Putamen (tissue), 1 donor: ENCODE measurements at places on chromosomes 2 and 18.
A peak's percentile ranks its signal among the peaks of the same experiment; 100 is the strongest.

- peak; percentile 12 for DNase-seq
Measured at GRCh38 chr2:163802284-163802683, 66.5 kb upstream of the FIGN start.

GRCh38 chr2:19098467-19099160 is 259.8 kb downstream of the OSR1 start:
- DNase-seq = no peak

DNA sequence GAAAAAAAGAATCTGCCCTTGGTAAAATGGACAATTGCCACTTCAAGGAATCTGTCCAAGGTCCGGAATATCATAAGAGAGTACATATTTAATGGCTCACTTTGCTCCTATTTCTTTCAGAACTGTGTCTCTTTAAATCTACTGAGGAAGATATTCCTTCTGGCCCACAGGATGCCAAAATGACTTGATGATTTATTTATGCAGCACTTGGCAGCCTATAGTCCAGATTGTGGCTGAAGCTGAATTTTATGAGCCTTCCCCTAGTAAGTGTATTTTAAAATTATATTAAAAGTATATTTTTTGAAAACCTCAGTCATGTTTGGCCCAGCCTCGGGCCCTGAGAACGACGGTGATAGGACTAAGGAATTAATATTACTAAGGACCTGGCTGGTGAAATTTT is 465.1 kb upstream of the HNRNPA3 start:
- DNase-seq = no peak

- DNase-seq = no peak
Measured at GRCh38 chr2:36727550-36727949, 31.0 kb downstream of the VIT start.

DNA sequence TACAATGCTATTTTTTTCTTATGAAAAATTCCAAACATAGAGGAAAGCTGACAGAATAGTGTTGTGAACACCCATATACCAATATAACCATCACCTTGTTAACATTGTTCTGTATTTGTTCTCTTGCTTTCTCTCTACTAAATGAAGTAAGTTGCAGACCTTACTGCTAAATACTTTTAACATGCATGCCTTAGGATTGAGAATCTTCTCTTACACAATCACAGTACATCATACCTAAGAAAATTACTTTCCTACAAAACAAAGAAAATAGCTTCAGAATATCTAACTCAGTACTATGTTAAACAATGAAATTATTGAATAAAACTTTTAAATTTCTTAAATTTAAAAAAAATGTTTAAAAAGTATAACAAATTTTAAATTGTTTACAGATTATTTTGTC is 136.5 kb downstream of the UBR3 start:
- no peak for DNase-seq

GRCh38 chr2:163374282-163374681 is 361.5 kb downstream of the FIGN start:
- no peak for DNase-seq

GRCh38 chr2:1900732-1901131 is 156.4 kb upstream of the PXDN start:
- DNase-seq = no peak

DNA sequence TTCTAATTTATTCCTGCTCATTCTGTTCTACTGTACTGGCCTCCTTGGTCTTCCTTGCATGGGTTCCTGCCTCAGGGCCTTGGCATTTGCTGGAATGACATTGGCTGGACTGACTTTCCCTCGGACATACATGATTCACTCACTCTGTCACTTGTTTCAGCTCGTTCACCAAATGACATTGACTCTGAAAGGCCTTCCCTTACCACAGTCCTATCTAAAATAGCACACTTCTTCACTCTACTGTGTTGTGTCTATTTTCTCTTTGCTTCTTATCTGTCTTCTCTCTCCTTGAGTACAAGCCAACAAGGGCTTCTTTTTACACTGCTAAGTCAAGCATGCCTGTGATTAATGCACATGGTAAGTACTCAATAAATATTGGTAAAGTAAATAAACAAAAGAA is 65.6 kb downstream of the SCG2 start:
- DNase-seq = no peak

- DNase-seq = no peak
Measured at GRCh38 chr2:196617430-196617829, 22.1 kb upstream of the CCDC150 start.

DNA sequence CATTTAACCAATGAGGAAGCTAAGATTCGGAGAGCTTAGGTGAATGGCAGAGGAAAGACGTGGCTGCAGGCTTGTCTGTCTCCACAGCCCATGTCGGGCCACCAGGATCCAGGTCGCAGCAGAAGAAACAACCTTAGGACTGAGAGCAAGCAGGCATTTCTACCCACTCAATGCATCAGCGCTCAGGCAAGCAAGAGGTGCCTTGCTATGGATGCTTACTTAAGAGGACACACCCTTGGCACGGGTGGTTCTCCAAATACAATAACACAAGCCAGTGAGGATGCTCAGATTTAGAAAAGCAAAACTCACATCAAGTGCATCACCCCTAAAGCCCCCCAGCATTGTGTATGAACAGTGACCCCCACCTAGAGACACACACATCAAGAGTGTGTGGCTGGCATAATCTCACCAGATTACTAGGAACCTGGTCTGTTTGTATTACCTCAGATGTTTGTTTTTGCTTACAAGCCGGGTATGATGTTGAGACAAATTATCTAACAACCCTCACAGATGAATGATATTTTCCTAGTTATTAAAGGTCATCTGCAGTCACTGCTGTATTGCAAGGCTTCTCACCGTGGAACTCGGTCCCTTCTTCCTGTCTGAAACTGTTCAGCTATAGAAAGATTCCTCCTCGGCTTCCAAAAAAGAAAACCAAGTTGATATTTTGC is 34.2 kb upstream of the NPAS2 start:
- DNase-seq = no peak

DNA sequence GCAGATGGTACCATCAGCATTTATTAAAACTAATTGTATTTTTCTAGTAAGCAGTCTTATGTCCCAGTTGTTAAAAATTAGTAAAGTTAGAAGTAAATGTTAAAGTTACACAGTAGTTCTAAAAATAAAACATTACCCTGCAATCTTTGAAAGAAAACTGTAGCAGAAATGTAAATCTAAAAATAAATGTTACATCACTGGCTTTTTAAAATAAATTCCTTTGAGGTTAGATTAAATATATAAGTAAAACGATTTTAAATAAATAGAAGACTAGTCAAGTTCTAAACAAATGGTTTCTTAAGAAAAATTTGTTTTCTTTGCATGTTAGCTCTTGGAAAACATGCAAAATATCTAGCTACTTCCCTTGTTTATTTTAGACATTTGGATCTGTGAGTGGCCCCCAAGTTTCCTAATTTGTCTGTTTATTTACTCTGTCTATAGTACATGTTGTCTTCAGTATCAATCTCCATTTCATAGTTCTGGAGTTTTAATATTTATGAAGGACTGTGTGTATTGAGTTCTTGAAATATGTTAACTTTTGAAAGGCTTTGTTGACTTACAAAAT is 58.2 kb downstream of the GLS start:
- no peak for DNase-seq

DNA sequence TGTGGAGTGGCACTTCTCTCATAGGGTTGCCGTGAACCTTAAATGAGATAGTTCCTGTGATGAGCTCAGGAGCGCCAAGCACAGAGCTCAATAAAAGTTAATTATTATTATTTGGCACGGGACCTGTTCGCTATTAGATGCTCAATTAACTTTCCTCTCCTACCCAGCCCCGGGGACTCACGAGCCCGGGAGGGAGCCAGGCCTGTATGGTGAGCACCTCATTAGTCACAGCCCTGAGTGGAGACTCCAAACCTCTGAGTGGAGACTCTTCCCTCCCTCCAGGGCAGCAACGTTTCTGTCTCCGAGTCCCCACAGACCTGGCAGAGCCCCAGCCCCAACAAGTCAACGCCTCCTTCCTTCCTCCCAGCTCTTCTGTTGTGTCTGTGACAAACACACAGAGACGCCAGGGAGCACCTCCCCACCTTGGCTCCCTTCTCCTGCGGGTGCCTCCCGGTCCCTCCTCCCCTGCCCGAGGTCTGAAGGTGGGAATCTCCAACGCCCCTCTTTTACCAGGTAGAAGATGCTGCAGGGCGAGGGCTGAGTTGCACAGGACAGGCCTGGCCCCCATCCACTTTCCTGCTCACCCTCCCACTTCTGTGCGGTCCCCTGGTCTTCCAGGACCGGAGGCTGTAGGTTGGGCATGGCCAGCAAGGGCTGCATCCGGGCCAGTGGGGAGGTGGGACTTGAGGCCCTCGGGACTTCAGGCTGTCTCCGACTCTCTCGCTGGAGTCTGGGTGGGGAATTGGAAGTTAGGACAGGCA is 52.7 kb upstream of the ODC1 start:
- DNase-seq = no peak

GRCh38 chr18:14922031-14922430 is 174.1 kb downstream of the ANKRD30B start:
- no peak for DNase-seq

GRCh38 chr18:54712306-54712705 is 116.0 kb upstream of the RAB27B start:
- no peak for DNase-seq

DNA sequence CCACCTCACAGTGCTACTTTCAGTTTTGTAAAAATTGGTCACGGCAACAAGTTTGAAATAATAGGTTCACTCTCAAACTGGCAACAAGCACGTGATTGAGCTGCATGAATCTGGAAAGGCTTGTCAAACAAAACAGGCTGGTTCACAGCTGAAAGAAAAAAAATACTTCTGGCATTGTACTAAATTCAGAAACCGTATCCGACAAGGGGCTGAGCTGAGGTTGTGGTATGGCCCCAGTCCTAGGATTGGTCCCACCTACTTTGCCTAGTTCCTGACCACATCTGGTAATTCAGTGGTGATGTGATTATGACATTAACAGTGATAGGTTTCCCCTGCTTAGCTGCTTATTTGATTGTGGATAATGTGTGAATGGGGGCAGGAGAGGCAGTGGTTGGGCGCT is 326.5 kb upstream of the THUMPD2 start:
- DNase-seq = no peak

GRCh38 chr2:157948856-157949255 is 72.7 kb upstream of the ACVR1 start:
- no peak for DNase-seq

DNA sequence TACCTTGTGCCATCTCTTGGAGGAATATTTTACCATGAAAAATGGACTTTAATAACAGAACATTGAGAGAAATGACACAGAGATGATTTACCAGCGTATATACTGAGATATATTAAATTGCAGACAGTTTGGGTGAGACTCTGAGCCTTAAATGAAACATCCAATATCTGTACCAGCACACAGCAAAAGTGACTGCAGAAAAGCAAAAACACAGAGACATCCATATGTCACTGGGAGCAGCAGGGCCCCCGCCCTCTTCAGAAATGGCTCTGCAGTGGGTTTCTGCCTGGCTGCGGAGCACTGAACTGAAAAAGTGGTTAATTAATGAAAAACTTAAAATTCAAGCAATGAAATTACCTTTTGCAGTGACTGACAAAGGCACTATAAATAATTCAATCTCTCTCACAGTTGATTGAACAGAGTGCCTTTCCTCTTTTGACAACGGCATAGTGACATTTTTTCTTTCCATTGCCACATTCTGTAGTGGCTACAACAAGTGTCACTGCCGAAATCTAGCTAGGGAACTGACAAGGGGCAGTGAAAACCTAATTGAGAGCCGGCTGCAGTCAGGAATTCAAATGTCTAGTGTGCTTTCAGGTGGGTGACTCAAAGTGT is 353.4 kb downstream of the ALK start:
- DNase-seq = no peak

- no peak for DNase-seq
Measured at GRCh38 chr2:200367155-200367554, 60.7 kb downstream of the SPATS2L start.

GRCh38 chr18:33755391-33755790 is 177.4 kb downstream of the ASXL3 start:
- DNase-seq = no peak

- no peak for DNase-seq
Measured at GRCh38 chr2:118989481-118989880, 47.5 kb downstream of the MARCO start.

- DNase-seq = no peak
Measured at GRCh38 chr18:11873670-11874340, 22.6 kb downstream of the CHMP1B start.
